ENCODE measurements at places on chromosomes 1 and 21. TPM values are rescaled to one million over a fixed set of nuclear protein-coding genes. Genes with fewer than 3 reads are reported as not detected.

The GPR3 gene
- total RNA-seq = not detected

The PPIH gene
- total RNA-seq = 64.1 TPM

The RNU1-2 gene
- total RNA-seq = 4,195 TPM

The UBASH3A gene
- not detected for total RNA-seq

The CSF1 gene
- total RNA-seq = 2.0 TPM

The WLS gene
- total RNA-seq = not detected

DNA sequence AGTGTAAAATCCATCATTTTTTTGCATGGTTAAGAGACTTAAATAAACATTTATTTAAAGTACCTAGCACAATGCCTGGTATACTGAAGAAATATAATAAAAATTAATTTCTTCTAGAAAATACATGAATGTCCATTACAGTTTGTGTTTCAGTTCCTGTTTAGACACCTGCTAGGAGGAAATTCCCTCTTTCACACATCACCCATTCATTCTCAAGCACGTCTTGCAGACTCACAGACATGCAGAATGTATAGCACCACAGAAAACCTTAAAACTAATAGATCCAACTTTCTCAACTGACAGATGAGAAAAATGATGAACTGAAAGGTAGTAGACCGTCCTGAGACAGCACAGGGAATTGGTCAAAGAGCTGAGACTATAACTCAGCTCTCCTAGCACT, 172.2 kb upstream of the C8B start:
- DNase-seq = no peak
- no peak overlapping the region for H3K4me3 ChIP-seq
- H3K4me1 ChIP-seq = no peaks in the 10 kb centered on the region
- no peaks in the 10 kb centered on the region for H3K36me3 ChIP-seq

DNA sequence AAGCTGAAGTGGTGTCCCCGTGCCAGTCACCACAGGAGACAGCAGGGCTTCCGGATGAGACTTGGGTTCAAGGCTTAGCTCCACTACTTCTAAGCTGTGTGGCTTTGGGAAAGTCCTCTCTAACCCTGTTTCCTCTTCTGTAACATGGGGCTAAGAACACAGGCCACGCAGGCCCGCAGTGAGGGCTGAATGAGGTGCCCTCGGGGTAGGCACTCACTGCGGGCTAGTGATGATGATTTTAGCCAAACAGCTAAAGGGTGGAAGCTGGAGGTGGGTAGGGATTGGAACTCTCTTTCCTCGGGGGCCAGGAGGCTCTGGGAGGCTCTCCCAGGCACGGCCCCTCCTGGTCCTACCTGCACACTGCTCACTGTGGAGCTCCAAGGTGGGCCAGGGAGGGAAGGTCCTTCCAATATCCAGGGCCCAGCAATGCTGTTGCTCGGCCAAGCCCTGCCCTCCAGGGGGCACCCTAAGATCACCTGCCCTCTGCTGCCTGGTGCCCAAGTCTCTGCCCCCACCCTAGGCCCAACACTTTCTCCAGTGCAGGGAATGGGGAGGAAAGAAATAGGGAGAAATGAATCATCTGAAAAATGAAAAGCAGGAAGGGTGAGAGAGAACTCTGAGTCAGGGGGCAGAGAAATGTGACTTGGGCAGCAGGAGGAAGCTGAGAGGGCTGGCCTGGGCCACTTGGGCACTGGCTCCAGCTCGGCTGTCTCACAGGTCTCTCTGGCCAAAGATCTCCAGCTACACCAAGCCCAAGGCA, 19.2 kb upstream of the EVA1B start:
- peak overlapping the region; percentile 50 for H3K27ac ChIP-seq
- H3K27me3 ChIP-seq = no peaks in the 10 kb centered on the region
- peak; percentile 47 for DNase-seq

DNA sequence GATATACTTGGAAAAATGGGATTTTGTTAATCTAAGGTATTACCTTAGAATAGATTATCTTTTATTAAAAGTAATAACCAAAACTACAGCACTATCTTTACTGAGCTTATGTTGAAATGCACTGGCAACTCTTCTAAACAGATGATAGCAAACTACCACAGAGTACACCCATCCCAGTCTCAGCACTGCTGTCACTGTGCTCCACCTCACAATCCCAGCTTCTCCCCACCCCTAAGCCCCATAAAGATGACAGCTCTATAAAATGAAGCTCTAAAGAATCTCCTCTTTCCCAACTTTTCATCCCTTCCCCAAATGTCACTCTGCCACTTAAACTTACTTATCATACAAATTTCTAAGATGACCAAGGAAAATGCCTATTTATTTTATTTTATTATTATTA, 6.4 kb downstream of the DSTYK start:
- H3K27ac ChIP-seq = no peak overlapping the region
- H3K36me3 ChIP-seq = no peaks in the 10 kb centered on the region
- DNase-seq = no peak
- no peak overlapping the region for H3K4me3 ChIP-seq
- peaks cover 8% of the 10 kb centered on the region for H3K4me1 ChIP-seq
- H3K27me3 ChIP-seq = no peaks in the 10 kb centered on the region

- no peak for DNase-seq
- H3K27ac ChIP-seq = no peak overlapping the region
- H3K4me1 ChIP-seq = peaks cover 33% of the 10 kb centered on the region
Measured at GRCh38 chr1:228006034-228006785, 588 bp upstream of the WNT3A start.

GRCh38 chr1:210400043-210400840, 71.5 kb downstream of the HHAT start:
- H3K4me3 ChIP-seq = peak overlapping the region; percentile 5
- no peaks in the 10 kb centered on the region for H3K27me3 ChIP-seq
- peak; percentile 31 for DNase-seq
- peaks cover 9% of the 10 kb centered on the region for H3K4me1 ChIP-seq
- peaks cover 5% of the 10 kb centered on the region for H3K36me3 ChIP-seq

DNA sequence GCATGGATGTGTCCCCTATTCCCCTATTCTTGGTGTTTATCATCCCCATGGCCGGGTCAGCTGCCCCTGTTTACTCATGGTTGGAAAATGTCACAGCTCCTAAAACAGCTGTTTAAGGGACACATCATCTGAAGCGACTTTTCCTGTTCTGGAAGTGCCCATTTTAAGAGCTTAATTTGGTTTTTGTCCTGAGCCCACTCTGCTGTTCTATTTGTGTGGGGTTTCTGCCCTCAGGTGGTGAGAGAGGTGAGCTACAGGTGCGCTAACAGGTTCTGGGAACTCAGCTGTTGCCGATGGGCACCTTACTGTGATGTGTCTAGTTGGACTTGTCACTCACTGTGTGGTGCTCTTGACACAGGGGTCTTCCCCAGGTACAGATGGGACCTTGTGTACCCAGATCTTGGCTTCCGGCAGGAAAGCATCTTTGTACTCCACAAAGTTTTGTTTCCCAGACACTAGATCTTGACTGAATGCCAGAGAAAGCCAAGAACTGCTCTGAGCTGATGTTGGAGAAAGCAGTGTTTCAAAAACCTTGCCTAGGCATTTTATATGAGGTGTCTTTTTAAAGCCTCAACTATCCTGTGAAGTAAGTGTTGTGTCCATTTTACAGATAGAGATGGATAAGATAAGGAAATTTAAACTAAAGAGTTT, 59.0 kb upstream of the CD1D start:
- no peaks in the 10 kb centered on the region for H3K36me3 ChIP-seq
- no peak overlapping the region for H3K27ac ChIP-seq
- no peak overlapping the region for H3K4me3 ChIP-seq

DNA sequence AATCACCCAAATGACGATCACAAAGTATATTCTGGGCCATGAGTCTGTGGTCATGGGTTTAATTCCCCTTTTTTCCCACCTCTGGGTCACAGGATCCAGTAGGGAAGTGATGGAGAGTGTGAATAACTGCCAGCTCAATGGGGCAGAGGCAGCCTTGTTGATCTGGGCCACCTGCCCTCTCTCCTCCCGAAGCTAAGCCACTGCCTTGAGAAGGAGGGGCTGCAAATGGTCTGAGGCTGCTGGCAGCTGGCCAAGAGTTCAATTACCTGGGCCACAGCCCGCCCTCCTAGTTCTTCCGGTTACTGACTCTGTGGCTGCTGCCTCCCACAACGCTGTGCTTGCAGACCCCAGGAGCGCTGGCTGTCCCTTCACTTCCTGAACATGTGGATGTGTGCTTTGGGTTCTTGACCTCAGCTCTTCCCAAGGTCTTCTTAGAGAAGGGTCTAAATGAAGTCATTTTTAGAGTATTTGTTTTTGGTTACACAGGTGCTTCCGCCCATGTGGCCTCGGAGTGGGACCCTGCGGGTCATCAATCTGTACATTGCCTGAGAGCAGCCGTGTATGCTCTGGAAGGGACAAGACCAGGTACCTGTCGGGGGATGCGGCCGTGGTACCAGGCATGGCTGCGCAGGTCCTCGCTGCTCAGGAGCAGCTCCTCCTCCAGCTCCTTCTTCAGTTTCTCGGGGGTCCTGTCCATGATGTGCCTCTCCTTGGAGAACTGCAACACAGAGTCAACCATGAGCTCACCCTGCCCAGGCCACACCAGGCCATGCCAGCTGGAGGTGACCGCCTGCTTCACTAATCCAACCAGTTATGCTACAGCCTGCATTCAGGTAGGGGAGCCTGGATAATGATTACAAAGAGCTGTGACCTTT, 89.7 kb downstream of the BCAR3 start:
- H3K27me3 ChIP-seq = no peaks in the 10 kb centered on the region
- peaks cover 48% of the 10 kb centered on the region for H3K36me3 ChIP-seq
- peak; percentile 26 for DNase-seq
- H3K4me1 ChIP-seq = peaks cover 25% of the 10 kb centered on the region
- peak overlapping the region; percentile 45 for H3K4me3 ChIP-seq
- peak overlapping the region; percentile 77 for H3K27ac ChIP-seq

DNA sequence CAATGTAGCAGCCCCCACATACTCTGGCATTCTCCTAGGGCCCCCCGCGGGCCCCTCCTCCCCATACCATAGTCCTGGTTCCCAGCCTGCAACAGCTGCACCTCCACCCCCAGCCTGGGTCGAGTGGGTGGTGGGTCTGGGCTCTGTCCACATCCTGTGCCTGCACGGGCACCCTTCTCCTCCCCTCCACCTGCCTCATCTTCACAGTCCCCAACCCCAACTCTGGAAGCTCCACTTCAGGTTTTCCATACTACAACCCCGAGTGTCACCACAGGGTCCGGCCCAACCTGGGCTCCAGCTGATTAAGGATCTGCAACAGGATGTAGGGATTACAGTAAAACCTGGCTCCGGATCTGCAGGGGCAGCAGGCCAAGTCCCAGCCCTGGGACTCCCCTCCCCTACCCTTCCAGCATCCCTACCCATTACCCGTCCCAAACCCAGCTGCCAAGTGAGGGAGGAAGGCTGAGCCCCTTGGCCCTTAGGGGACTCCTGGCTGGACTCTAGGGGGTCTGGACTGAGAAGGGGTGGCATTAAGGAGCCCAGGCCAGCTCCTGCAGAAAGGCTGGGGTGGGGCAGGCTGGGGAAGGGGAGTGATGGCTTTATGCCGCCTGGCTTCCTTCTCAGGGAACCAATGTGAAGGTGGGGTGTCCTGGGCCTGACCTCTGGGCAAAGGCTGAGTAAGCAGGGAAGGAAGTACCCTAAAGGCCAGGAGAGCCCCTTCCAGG, 116.8 kb downstream of the CASZ1 start:
- H3K27ac ChIP-seq = no peak overlapping the region
- no peaks in the 10 kb centered on the region for H3K27me3 ChIP-seq
- peaks cover 2% of the 10 kb centered on the region for H3K4me1 ChIP-seq
- DNase-seq = no peak

- H3K4me1 ChIP-seq = peaks cover 33% of the 10 kb centered on the region
- H3K27me3 ChIP-seq = no peaks in the 10 kb centered on the region
- no peak overlapping the region for H3K4me3 ChIP-seq
- no peak overlapping the region for H3K27ac ChIP-seq
- peaks cover 5% of the 10 kb centered on the region for H3K36me3 ChIP-seq
Measured at GRCh38 chr1:200625381-200625824, 4.9 kb upstream of the KIF14 start.

DNA sequence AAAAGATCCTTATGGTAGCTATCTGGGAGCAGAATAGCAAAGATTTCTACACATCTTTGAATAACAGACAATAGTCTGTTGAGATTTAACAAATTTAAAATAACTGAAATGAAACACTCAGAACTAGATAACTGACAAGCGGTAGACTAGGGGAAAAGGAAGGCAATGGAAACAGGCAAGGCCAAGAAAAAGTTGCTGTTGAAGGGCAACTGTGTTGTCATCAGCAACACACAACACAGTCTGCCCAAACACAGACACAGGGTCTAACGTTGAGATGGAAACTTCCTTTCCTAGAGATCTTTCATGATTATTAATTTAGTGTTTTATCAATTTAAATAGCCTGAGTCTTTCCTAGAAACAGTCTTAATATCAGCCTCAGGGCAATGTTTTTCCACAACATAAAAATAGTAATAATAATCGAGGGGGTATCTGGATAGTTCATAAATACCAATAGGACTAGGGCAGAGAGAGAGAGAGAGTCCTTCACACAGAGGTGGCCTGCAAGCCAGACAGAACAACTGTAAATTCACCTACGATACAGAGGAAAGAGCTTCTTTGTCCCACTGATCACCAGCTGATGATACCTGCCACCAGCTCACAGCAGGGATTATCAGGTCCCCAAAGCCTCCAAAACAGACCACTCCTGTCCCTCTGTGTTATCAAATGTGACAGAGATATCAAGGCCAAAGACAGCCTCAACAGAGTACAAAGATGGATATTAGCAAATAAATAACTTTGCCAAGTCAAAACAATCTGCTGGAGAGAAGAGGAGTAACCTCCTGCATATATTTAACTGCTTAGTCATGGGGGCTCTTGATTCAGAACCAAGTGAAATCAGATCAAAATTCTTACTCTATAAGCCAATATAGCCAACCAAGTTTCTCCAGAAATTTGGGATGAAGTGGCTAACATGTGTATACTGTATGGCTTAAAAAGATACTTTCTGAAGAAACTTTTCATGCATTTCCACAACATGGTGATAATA, 245.3 kb downstream of the SLC45A1 start:
- peaks cover 10% of the 10 kb centered on the region for H3K36me3 ChIP-seq
- no peaks in the 10 kb centered on the region for H3K27me3 ChIP-seq
- no peak for DNase-seq
- H3K27ac ChIP-seq = peak overlapping the region; percentile 67

- H3K4me1 ChIP-seq = peaks cover 25% of the 10 kb centered on the region
- no peaks in the 10 kb centered on the region for H3K27me3 ChIP-seq
- no peak overlapping the region for H3K4me3 ChIP-seq
- no peak overlapping the region for H3K27ac ChIP-seq
Measured at GRCh38 chr1:87392248-87393192, 63.8 kb downstream of the LMO4 start.

All from activated B cell treated with CpG ODN at 0.5 μM for 24 hours (primary cell).